ENCODE measurements at places on chromosomes 7 and 10.

DNA sequence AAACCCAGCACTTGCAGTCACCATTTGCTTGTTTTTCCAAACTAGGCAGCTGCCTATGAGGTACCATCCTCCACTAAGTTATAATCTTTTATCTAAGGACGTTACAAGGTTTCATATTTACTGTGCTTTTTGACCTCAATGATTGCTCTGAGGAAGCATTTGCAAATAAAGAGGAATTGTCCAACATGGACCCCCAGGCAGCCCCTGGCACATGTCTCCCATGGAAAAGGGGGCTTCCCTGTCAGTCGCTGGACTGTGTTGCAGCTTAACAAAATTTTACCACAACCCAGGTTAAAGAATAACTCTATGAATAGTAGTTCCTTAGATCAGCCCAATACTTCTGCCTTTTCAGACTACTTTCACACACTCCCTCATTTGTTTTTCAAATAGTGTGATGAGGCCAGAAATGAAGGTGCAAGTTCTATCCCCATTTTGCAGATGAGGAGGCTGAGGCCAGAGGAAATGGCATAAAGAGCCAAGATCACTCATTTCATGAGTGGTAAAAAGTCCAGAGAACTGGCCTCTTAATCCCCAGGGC is 52.8 kb upstream of the ZPBP start:
- no peak for DNase-seq

- no peak for DNase-seq
Measured at GRCh38 chr10:102773320-102773719, 29.6 kb downstream of the WBP1L start.

GRCh38 chr7:6123843-6124242 is 92.7 kb downstream of the ANKRD61 start:
- DNase-seq, result no peak

- no peak for DNase-seq
Measured at GRCh38 chr7:127383123-127383835, 9.2 kb downstream of the ZNF800 start.

DNA sequence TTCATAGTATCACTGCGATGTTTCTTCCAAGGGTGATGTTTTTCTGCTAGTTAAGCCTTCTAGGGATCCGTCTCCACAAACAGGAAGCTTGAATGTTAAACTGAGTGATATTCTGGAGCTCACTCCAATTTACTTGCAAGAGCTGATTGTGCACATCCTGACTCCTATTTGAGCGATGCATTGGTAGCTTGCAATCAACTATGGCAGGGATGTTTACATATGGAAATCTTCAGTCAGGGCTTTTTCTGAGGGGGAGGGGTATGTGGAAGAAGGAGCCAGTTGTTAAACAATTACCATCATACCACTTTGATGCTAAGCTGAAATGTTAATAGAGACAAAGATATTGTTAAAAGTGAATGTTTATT is 43.2 kb upstream of the NXPH1 start:
- DNase-seq, result no peak

DNA sequence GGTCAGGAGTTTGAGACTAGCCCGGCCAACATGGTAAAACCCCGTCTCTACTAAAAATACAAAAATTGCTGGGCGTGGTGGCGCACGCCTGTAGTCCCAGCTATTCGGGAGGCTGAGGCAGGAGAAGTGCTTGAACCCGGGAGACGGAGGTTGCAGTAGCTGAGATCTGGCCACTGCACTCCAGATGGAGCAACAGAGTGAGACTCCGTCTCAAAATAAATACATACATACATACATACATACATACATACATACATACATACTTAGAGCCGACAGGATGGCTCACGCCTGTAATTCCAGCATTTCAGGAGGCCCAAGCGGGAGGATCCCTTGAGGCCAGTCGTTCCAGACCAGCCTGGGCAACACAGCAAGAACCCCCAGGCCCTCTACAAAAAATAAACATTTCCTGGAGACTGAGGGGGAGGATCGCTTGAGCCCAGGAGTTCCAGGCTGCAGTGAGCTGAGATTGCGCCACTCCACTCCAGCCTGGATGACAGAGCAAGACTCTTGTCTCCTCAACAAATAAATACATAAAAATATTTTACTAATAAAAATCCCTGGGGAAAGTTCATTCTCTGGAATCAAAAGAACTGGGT is 90.9 kb upstream of the TNRC18 start:
- no peak for DNase-seq

GRCh38 chr7:70389531-70390151 is 742.3 kb upstream of the GALNT17 start:
- DNase-seq, result no peak

DNA sequence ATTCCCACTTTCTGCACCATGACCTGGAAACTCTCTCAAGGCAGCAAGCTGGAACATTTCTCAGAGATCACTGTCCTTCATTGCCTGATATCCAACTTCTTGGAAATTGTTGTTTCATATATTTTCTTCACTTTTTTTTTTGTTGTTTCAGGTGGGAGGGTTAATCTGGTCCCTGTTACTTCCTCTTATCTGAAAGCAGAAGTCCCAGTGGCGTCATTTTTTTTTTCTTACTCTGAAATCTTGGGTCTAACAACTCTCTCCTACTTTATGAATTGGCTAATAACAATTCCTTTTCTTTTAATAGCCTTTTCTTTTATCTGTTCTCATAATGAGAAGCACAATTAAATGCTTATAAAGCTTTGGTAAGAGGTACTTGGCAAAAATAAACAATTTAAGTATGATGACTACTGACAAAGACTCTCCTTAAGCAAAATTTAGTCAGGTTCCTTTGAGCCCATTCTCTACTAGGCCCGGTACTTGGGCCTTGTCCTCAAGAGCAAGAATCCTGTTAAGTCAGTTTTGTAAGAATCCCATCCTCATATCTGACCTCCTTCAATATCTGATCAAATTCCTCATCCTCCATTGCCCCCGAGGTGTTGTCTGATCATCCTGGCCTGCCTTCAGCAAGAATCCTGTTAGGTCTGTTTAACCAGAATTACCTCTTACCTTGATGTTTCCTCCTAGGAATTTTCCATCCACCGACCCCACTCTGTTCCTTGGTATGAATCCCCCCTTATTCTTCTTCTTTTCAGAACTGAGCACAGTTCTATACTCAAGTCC is 11.5 kb upstream of the CC2D2B start:
- no peak for DNase-seq

DNA sequence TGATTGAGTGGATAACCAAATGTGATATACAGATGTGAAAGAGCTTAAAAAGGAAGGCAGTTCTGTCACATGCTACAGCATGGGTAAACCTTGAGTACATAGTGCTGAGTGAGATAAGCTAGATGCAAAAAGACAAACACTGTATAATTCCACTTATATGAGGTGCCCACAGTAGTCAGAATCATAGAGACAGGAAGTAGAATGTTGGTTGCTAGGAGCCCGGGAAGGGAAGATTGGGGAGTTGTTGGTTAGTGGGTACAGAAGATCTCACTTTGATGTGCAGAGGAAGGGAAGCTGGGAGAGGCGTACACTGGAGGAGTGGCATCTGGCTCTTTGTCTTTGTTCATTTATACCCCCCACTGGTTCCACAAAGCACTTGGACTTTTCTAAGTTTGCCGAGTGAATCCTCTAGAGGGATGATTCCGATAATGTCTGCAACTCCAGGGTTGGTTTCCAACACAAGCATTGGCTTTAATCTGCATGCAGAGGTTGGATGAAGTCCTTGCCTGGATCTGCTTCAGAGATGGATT is 39.5 kb downstream of the TSPAN14 start:
- no peak for DNase-seq

DNA sequence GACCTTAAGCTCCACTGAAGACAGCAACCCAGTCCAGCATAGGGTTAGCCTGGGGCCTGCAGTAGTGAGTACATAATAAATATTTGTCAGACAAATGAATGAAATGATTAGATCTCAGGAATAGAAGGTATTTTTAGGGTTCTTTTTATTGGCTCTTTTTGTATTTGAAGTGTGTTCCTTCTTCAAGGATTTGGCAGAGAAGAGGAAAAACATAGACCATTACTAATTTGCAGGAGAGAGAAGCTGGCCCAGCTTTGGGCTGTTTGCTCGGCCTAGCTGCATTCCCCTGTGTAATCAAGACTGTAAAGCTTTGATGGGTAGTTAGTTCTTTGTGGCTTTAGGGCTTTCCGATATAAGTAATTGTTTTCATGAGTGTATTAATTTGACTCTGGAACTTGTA is 64.2 kb downstream of the CNNM2 start:
- DNase-seq, result no peak

GRCh38 chr10:113087165-113088029 is 137.3 kb downstream of the TCF7L2 start:
- DNase-seq, result no peak

DNA sequence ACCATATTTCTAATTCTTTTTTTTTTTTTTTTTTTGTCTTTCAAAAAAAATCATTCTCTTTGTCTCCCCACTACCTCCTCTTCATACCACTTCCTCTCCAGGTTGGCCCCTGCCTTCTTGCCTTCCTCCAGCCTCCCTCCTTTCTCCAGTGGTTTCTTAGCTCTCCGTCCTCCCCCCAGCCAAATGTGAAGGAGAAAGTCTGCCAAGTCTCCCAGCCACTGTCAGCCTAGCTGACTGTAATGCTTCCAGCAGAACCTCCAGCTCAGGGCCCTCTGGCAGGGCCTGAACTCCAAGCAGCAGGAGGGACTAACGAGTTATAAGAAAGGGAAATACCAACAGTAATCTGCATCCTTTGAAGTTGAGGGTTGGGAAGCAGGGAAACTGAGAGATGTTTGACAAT is 35.5 kb upstream of the BICC1 start:
- DNase-seq, result no peak

DNA sequence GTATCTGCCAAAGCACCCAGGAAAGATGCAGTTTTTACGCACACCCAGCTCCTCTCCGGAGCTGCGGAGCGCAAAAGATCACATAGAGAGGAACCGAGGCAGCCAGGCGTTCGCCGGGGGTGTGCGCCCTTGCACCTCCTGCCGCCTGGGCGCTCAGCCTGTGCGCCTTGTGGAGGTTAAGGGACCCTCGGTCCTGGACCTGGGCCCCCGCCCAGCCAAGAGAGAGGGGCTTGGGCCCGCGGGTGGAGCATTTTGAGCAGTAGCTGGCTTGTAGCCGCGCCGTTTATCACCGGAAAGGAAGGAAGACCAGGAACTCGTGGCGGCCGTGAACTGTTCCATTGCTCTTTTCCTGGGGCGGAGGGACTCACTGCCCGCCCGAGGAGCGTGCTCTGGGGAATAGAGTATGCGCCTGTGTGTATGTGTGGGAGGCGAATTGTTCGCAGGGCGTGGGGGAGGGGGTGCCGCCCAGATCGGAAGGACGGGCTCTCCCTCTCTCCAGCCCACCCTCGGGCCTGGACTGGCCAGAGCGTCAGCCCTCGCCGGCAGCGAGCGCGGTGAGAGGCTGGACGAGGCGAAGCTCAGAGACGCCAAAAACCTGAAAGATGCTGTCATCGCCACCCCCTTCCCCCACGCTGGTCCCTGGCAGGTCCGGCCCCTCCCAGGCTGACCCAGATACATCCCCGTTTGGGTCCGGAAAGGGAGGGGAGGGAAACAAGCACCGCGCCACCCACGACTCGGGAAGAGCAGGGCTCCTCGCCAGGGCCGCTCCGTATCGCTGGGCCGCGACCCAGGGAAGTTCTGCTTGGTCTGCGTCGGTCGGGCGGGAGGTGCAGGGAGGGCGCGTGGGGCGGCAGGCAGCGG is 1.2 kb upstream of the WNT2 start:
- no peak for DNase-seq

DNA sequence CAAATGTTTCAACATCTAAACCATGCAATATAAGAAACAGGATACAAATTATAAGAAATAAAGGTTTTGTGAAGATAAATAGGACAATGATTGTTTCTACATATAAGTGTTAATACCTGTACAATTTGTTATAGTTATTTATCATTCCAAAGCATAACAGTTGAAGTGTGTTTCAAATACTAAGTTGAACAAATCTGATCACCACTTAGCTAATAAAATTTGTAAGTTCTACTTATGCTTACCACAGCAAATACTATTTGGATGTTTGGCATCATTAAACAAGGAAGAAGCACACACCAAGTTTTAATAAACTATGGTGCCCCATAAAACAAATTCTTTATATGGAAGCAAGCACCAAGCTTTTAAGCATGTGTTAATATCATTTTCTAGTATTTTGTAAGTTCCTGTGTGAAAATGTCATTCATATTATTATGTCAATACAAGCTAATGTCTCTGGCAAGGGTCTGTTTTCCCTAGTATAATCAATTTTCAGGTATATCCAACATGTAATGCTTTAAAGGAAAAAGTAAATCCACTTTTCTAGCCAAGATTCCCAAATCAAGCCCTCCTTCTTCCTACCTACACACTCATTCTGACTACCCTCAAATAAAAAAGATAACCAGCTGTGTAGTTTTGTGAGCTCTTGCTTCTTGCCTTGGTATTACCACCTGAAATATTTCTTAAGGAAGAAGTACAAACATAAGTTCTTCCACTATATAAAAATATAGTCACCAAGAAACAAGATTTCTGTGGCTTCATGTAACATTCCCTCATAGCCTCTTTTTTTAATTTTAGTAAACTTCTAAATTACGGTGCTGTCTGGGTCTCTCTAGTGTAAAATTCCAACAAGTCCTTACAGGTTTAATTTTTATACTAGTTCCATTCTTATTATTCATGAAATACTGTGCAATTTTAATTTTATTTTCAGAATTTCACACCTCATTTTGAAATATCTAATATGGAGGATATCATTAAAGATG is 9.2 kb downstream of the SKAP2 start:
- no peak for DNase-seq

- no peak for DNase-seq
Measured at GRCh38 chr10:72291019-72291532, 17.4 kb downstream of the DDIT4 start.

DNA sequence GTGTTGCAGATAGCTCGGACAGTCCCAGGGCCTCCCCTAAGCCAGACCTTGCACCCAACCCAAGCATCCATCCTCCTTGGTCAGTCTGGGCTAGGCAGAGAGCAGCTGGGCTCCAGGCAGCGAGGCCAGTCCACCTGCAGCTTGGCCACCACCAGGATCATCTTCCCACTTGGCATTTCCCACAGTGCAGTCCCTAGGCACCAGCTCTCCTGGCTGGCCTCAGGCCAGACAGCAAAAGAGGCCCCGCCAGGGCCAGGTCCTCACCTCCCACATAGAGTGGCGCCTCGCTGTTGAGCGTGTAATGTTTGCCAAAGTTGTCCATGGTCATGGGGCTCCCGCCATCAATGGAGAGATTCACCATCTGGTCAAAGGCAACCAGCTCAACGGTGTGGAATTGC is 171.7 kb downstream of the LCOR start:
- DNase-seq, result no peak

DNA sequence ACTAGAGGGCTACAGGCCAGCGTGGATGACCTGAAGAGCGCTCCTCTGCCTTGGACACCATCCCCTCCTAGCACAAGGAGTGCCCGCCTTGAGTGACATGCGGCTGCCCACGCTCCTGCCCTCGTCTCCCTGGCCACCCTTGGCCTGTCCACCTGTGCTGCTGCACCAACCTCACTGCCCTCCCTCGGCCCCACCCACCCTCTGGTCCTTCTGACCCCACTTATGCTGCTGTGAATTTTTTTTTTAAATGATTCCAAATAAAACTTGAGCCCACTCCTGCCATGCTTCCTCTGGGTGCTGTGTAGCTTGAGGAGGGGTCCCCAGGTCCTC is 4.5 kb downstream of the SNCG start:
- no peak for DNase-seq

GRCh38 chr10:34346516-34347100 is 468.5 kb downstream of the PARD3 start:
- no peak for DNase-seq

- DNase-seq, result no peak
Measured at GRCh38 chr7:75892634-75893272, 13.9 kb downstream of the RHBDD2 start.

Data from NCI-H1048 (cell line).